GM12878 (cell line): ENCODE measurements at places on chromosomes 4 and X.

GRCh38 chr4:121070696-121071639, 1.4 kb downstream of the NDNF start:
- DNase-seq, result no peak

- DNase-seq, result no peak
Observed at GRCh38 chr4:170868170-170868569, 778.4 kb upstream of the AADAT start.

DNA sequence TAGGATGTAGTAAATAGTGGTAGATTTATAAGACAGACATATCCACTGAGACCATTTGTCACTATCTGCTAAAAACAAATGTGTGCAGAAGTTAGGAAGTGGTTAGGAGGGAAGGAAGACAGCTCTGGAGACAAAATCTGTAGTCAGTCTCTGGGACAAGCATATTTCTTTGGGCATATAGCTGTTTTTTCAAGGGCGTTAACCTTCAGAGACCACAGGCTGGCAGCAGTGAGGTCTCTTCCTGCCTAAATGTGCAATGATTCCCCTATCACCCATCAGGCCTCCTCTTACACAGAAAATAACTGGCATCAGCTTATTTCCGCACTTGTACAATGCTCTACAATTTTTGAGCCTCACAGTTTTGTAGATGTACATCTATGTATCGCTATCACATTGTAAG, 6.5 kb downstream of the TMEM150C start:
- no peak for DNase-seq

DNA sequence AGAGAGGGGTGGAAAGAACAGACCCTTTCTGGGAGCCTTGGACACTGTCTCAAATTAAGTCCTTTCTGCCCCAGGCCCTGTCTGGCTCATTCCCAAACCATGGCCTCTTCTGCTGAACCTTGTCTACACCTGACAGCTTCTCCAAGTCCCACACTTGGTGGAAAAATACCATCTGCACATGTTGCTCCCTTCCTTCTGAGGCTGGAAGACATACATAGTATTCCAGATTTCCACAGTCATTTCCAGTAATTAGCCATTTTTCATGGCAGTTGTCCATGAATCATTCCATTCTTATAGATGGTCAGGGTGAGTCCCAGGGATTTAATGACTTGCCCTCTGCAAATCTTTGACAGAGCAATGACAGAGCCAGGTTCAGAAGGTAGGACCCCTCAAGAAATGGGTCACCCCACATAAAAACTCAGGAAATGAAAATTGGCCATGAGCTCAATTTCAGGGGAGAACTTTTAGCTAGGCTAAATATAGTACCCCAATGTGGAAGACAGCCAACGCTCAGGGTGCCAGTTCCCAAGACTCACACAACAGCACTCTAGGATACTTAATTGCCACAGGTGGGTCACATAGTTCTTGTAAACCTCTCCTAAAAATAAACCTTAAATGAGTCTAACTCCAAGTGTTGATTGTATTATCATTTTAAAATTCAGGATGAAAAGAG, 16.2 kb upstream of the DAPP1 start:
- no peak for DNase-seq

DNA sequence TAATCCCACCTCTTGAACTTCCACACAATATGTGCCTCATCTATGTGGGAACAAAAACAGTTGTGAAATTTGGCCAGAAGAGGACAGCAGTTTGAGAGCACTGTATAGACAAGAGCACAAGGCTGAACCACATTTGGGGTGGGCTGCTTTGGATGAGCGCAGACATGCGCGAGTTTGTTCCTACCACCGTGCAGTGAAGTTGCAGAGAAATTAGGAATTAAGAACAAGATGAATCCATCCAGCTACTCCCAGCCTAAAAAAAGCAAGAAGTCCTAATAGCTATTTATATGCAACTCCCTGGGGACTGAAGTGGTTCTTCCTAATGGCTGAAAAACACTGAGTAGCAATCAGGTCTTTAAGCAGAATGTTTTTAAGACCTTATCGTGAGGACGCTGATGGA, 1.0 kb downstream of the GAB3 start:
- DNase-seq, result no peak

GRCh38 chr4:58119298-58119697, 1009.1 kb upstream of the IGFBP7 start:
- no peak for DNase-seq

- no peak for DNase-seq
Observed at GRCh38 chr4:25861951-25862410, 807 bp downstream of the SEL1L3 start.
